SK-N-DZ (cell line): ENCODE measurements at places on chromosomes 6 and 20.

DNA sequence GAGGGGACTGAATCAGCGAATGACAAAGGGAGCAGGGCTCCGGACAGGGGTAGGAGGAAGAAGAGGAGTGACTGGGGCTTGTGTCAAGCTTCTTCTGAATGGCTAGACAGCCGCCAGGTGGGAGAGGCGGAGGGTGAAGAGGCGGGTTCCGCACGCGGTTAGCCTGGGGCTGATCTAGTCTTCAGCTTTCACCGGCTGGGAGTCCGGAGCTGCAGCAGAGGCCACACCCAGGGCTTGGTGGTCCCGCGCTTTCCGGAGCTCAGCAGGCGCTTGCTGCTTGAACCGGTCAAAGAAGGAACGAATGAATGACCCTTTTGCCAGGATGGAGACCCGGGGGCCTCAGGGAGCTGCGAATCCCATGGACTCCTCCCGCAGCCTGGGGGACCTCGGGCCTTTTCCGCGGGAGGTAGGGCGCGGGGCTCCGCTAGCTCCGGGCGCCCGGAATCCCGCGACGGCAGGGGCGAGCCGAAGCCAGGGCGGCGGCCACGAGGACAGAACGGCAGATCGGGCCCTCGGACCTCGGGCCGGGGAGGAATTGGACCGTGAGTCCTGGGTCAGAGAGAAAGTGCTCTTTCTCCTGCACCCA, at the start of gene C6orf141:
Gene C6orf141, plus strand, starts transcription at position 177 of the 586 bp plus-strand sequence. Its CDS starts 125 bp downstream, at position 302.
- DNase-seq = peak; percentile 67

GRCh38 chr6:33822575-33823395, 19.0 kb upstream of the MLN start:
- DNase-seq = peak; percentile 80

DNA sequence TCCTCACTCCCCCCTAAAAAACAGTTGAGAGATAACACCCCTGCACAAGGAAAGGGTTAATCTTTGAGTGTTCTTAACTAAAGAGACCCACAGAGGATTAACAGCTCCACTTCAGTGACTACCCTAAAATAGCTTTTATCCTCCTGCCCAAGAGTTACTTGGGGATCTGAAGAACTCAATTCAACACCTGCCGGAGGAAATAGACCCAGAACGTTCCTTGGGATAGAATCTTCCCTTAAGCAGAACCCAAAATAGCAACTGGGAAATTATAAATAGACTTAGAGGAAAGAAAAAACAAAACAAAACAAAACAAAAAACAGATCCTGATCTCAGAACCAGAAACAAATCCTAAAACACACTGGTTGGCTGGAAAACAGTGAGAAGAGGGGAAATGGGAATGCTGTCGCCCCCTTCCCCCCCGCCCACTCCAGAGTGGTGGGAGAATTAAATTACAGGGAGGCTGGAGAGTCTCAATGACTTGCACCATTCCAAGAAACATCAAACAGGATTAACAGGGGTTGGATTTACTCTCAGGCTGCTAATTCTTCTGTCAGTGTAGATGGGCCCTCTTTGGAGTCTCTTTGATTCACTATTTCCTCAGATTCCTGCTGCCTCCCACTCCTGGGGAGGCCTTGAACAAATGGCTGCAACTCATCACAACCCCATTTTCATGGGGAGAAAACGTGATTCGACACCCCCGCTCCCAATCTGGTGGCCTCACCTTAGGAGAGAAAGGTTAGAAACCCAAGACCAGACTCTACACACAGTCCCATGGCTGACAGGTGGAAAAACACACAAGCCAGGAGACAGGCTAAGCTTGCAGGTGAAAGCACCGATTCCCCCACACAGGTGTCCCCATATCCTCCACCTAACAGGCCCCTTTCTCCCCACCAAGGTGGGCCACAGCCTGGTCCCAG, 1.4 kb downstream of the PLAGL2 start:
- peak; percentile 78 for DNase-seq

GRCh38 chr6:104613416-104614001, 246.2 kb downstream of the HACE1 start:
- no peak for DNase-seq

- DNase-seq = no peak
Measured at GRCh38 chr6:7910298-7910653, 312 bp downstream of the TXNDC5 start.

GRCh38 chr20:21514553-21515251, 838 bp upstream of the NKX2-2 start:
- DNase-seq = no peak

DNA sequence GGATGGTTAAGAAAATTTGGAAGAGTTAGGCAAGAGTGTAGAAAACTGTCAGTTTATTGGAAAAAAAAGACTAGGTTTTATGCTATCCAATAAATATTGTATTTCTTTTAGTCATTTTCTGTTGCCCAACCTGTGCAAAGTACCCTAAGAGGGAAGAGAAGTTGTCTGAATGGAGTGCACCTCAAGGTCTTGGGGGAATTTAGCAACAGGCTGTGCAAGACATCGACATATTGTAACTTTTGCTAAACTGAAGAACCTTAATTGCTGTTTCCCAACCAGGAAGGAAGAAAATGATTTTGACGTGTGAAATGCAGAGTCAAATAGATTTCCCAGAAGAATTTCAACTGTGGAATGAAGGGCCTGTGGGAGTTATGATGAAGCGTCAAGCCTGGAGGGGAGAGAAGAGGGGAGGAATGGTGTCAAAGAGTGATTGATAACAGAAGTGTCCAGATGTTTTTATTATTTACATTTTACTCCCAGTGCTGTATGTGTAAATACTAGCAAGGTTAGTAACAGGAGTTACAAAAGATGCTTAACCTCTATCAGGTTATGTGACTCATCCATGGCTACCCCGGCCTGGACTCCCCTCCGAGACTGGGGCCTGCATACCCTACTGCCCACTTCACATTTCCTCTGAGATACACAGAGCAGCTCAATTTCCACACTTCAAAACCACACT, 246.8 kb downstream of the MYLK4 start:
- no peak for DNase-seq

- no peak for DNase-seq
Measured at GRCh38 chr6:79697430-79697829, 66.3 kb downstream of the SH3BGRL2 start.

GRCh38 chr20:49392745-49393144, 89.7 kb downstream of the KCNB1 start:
- DNase-seq = no peak

DNA sequence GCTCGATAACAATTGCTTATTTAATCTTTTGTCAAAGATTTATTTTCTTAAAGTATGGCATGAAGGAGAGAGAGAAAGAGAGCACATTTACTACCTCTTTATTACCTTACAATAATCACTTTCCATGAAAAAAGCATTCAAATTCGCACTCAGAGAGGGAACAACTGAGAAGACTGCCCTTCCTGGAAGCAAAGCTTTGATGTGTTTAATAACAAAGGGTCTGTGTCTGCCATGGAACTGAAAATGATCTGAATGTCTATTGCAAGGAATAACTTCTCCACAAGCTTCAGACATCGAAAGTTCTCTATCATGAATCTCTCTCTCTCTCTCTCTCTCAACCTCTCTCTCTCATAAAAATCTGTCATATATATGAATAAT, 308.9 kb downstream of the HDGFL1 start:
- DNase-seq = no peak

GRCh38 chr6:95288251-95288650, 289.1 kb upstream of the MANEA start:
- no peak for DNase-seq

DNA sequence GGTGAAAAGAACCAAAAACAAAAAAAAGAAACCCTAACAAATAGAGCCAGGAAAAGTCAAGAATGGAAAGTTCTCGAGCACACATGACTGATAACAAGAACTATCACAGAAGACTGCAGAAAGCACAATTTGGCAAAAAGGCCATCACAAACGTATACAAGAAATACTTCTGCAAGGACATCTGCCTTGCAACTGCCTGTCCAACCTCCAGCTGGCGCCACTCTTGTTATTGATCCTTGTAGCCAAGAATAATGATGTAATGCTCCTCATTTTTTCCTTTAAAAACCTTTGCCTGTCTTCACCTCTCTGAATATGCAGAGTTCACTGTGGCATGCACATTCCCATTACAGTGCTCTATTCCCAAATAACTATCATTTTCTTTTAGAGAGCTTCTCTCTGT, 87.9 kb upstream of the BMP5 start:
- DNase-seq = no peak

GRCh38 chr6:139841794-139842215, 467.4 kb upstream of the CITED2 start:
- no peak for DNase-seq

DNA sequence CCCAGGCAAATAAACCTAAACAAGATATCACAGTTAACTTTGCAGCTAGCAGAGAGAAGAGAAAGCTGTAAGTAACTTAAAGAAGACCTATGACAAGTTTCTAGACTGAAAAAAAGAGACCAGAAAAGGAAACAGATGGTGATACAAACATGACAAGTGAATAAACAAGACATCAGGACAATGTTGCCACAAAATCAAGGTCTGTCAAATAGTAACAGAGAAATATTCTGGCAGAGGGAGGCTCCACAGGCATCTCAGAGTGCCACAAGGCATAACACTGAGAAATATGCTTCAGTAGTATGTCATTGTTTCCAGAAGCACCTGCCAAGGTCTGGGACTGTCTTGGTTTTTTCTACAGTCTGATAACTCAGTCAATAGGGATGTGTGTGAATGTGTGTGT, 332.2 kb downstream of the KHDRBS2 start:
- DNase-seq = no peak

DNA sequence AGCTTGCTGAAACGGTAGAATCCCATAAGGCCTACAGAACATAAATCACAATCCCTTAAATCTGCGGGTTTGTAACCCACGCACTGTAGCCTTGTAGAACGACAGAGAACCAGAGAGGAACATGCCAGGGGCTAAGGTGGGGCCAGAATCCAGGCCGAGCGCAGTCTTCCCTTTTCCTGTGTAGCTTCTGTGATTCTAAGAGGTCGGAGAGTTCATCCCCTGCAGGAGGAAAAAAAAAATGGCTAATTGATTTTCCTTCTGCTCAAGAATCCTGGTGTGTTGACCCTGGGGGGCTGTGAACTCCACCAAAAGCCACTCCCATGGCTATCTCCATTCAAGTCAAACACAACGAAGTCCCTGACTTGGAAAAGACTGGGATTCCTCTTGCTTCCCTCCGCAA, 96.3 kb downstream of the SPTLC3 start:
- DNase-seq = no peak

DNA sequence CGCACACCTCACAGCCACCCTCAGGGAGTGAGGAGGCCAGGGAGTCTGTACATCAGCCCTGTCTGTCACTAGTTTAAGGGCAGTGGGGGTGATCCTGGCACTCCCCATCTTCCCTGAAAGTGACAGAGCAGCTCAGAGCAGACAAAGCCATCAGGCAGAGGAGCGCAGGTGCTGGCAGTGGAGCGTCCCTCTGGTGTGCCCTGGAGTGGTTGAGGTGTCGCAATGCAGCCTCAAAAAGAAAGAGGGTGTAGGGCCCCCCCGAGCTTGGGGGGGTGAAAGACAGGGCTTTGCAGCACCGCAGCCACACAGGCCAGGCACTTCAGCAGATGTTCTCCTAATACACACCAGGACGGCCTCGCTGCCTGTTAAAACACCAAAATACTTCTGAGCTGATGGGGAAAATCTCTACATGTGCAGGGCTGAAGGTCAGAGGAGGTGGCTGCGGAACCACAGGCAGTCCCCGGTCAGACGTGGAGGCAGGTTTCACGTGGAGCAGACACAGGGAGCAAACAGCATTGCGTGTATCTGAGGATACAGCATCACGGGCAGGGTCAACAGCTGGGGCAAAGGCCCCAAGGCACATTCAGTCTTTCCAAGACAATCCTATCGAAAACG, 69.5 kb downstream of the PREX1 start:
- no peak for DNase-seq

GRCh38 chr20:61640131-61640870, 388.2 kb downstream of the CDH4 start:
- DNase-seq = no peak

GRCh38 chr6:35015476-35015875, 125.7 kb downstream of the TCP11 start:
- no peak for DNase-seq

GRCh38 chr20:62203378-62204030, 16.6 kb downstream of the HRH3 start:
- no peak for DNase-seq

- no peak for DNase-seq
Measured at GRCh38 chr6:170152989-170153388, 137.9 kb downstream of the DLL1 start.

DNA sequence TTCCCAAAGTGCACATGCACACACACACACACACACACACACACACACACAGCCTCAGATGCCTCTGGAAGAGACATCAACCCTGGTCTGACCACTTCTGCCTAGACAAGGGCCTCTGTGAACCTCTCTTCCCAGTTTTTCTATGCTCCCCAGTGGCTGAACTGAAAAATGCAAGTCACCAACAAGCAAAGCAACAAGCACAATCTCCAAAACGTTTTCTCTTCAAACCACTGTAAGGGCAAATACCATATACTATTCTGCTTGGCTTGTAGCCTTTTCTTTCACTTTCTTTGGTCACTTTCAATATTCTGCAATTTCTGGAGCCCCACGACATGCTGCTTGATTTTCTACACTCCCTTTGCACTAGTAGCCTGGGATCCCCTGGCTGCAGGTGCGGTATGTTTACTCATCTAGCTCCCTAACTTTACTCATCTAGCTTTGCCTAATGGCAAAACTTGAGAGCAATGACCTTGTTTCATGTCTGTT, 121.4 kb upstream of the DST start:
- DNase-seq = peak; percentile 52

- no peak for DNase-seq
Measured at GRCh38 chr20:36824142-36824940, 50.8 kb upstream of the DSN1 start.

- DNase-seq = no peak
Measured at GRCh38 chr6:14110001-14110818, 7.4 kb upstream of the CD83 start.

DNA sequence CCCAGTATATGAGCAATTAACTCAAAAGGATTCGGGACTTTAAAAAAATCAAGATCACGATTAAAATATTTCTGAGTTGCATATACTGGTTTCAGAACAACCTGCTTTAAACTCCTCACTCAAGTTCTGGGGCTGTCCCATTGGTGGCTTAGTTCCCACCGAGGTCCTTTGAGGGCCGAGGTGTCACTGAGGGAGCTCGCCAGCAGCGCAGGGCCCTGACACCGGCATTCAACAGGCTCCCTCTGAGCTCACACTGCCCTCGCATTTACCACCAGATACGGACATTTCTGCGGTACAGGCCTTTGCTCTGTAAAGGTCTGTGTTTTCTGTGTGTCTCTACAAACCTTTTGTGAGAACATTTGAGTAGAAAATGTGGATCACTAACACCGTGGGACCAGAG, 24.4 kb upstream of the BNIP5 start:
- no peak for DNase-seq

GRCh38 chr20:23638309-23638708, 554 bp upstream of the CST3 start:
- DNase-seq = no peak

DNA sequence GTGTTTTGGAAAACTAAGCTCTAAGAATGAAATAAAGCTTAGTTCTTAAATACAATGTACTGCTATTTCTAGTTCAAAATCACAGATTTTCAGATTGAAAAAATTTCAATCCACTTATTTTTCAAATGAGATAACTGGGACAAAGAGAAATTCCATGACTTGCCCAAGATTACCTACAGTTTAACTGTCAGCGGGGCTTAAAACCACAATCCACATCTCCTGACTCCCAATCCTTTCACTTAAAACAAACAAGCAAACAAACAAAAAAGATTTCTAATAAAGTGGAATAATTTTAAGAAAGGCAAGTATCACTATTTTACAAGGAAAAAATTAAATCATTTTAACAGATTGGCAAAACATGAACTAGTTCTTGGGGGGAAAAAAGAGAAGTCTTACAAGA, 4.2 kb downstream of the PHIP start:
- no peak for DNase-seq

- DNase-seq = no peak
Measured at GRCh38 chr6:162220876-162221275, 506.7 kb downstream of the PRKN start.
